Pulmonary artery endothelial cell (primary cell): ENCODE measurements at places on chromosomes 5 and 9. TPM values are rescaled to one million over a fixed set of nuclear protein-coding genes. Genes with fewer than 3 reads are reported as not detected.

GRCh38 chr5:54454602-54455001 is 897 bp upstream of the HSPB3 start:
- no peak for DNase-seq

SLC1A3 gene
- total RNA-seq: 0.07 TPM in 1 of 2 replicates, not detected in the other

DNA sequence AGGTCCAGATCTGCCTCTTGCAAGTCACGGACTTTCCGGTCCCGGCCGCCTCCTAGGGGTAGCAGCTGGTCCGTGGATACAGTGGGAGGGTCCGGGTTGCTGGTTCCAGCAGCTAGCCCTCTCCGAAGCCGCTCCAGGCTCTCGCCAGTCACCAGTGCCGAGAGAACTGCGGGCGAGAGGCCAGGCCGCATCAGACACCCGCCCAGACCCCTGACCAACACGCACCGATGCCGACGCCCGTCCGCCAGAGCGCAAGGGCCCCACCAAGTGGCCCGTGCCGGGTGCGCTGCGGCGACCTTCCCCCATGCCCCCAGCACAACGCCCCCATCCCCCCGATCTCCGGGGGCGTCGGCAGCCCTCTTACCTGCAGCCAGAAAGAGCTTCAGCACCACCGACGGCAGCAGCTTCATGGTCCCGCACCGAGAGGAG is 470 bp downstream of the HBEGF start:
- DNase-seq: no peak

OR1Q1 gene
- total RNA-seq: not detected in 2 replicates

DNA sequence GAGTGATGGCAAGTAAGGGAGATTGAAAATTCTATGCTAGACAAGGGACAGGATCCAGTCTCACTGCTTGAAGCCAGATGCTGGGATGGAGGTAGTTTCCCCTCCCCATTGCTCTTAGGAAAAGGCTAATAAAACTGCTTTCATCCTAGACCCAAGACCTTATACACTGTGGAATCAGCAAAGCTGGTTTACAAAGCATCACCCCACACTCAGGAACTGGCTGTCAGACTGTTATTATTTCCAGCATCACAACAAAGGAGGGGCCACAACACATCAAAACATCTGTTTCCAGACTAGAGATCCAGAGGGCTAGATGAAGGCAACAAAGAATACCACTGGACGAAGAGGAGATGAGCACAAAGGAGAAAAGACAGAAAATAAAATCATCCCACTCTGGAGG is 364.6 kb upstream of the PTGER4 start:
- DNase-seq: no peak

GRCh38 chr5:38541174-38541725 is 15.2 kb downstream of the LIFR start:
- DNase-seq: no peak

- no peak for DNase-seq
Measured at GRCh38 chr9:136133191-136133958, 14.7 kb upstream of the TMEM250 start.

DNA sequence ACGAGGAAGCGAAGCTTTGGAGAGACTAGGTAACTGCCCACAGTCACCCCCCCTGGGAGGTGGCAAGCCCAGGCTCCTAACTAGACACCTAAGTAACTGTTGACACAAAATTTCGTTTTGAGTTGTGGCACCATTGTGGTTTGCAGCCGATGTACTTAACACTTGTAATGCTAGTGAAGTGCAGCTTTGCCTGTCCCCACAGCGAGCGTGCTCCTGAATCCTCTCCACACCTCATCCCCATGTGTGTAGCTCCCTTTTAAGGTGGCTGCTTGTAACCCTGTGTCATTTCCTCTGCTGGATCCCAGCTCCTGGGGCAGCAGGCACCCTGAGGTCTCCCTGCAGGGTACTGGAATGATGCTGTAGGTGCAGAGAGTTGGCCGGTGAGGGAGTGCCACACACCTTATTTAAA is 114.9 kb downstream of the TRIO start:
- no peak for DNase-seq

DNA sequence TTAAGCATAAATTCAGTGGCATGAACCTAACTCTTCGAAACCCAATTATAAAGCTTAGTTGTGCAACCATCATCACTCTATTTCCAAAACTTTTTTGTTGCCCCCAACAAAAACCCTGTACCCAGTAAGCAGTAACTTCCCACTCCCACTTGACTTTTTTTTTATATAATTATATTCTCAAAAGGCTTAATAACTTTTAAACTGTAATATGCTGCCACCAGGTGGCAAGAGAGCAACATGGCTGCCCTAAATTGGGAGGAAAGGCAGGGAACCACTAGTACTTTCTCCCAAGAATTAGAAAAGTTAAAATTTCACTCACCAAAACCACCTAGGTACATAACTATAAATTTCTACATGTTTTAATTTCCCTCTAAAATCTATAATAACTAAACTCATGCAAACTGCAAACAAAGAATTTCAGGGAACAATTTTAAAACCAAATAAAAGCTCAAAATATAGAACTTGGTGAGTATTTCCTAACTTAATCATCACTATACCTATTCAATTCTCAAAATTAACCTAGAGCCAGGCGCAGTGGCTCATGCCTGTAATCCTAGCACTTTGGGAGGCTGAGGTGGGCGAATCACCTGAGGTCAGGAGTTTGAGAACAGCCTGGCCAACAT is 50.2 kb upstream of the RNF38 start:
- no peak for DNase-seq

- DNase-seq: no peak
Measured at GRCh38 chr5:73215891-73216610, 43.1 kb downstream of the TMEM174 start.

DNA sequence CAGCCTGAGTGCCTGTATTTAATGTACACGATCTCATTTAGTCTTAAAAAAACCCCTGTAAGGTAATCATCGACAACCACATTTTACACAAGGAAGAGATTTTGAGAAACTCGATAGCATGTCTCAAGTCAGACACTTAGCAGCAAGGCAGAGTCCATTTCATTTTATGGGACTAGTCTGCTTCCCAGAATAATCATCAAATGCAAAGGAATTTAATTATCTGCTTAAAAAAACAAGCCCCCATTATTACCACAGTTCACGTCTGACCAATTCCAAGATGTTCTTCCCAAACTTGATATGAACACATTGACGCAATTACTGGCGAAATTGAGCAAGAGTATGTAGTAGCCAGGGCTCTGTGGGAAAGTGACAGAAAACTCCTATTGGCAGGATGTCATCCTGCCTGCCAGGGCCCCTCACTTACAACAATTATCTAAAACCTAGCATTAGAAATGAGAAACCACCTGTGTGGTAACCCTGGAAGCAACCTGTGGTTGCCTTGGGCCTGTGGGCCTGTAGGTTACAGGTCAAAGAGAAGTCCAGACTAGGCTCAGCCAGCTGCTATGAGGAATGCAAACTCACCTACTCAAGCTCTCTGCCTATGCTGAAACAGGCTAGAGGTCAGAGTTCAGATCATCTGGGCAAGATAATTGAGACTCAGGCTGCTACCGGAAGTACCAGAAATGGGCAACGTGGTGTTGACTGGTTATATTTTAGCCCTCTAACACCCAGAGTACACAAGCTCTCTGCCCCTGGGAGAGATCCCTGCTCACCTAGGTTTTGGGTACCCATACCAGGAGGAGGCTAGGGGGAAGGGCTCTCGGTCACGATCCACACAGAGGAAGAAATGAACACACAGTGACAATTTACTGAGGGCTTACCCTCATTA is 1.6 kb downstream of the B4GALT1 start:
- no peak for DNase-seq
